ENCODE measurements at places on chromosomes 11 and 22. TPM values are rescaled to one million over a fixed set of nuclear protein-coding genes. Genes with fewer than 3 reads are reported as not detected.

The KCTD14 gene
- 0.97 TPM for total RNA-seq

The IPO7 gene
- 184 TPM for total RNA-seq

DNA sequence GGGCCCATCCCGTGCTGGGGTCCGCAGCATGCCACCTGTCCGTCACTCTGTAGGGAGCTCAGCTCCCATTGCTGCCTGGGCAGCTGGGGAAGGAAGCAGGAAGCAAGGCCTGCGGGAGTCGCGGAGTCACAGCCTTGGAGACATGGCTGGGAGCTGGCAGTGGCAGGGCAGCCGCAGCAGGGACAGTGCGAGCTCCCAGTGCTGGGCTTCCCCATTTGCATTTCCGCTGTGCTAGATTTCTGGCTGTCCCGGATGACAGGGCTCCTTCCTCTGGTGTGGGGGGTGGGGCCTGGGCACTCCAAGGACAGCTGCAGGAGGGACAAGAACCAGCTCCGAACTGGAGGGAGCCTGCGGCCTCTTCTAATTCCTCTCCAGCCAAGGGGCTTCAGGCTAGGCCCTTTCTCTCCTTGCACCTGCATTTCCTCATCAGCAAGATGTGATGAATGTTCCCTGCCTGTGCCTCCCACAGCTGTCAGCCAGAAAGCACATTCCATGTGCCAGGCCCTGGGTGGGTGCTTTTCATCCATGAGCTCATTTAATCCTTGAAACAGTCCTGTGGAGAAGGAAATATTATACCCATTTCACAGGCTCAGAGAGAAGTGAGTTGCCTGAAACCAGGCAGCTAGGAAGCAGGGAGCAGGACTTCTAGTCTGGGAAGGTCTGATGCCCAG is 48.0 kb downstream of the MYO7A start:
- no peak for DNase-seq

GRCh38 chr22:40594346-40594745 is 42.2 kb downstream of the MRTFA start:
- DNase-seq, result no peak

Measured in fibroblast of villous mesenchyme (primary cell).